ENCODE measurements at places on chromosomes 11 and 22. TPM values are rescaled to one million over a fixed set of nuclear protein-coding genes. Genes with fewer than 3 reads are reported as not detected.

GRCh38 chr11:111307472-111308108, 9.2 kb downstream of the POU2AF3 start:
- DNase-seq = no peak

DNA sequence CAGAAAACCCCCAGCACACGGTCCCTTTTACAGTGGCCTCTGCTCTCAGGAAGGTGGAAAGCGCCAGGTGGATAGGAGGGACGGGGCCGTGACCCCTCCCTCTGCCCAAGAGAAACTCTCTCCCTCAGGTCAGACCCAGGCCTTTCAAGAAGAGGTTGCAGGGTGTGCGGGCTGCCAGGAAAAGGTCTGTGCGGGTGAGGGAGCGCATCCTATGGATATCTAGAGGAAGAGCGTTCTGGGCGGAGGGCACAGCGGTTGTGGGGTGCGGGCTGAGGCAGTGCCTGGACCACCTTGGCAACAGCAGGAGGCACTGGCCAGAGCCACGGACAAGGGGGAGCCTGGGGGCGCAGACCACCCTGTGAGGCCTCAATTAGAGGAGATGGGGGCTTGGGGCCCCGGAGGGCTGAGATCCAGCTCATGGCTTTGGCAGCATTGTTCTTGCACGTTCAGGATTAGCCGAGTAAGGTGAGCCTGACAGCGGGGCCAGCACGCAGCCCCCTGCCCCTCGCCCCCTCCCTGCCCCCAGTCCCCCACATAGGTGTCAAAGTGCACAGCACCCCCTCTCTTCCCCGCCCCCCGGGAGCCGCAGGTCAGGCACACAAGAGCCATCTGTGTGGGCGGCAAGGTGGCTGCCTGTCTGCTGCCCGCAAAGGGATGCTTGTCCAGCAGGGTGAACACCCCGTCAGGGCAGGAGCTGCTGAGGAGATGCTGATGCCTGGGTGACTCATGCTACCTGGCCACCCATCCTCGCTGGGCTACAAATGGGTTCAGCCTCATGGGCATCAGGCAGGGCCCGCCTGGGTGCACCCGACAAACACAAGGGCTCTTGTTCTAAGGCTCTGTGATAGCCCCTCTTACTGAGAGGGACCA, 92.8 kb upstream of the KCNQ1OT1 start:
- no peak for DNase-seq

The MAPK8IP2 gene
- 7.7 TPM for total RNA-seq

DNA sequence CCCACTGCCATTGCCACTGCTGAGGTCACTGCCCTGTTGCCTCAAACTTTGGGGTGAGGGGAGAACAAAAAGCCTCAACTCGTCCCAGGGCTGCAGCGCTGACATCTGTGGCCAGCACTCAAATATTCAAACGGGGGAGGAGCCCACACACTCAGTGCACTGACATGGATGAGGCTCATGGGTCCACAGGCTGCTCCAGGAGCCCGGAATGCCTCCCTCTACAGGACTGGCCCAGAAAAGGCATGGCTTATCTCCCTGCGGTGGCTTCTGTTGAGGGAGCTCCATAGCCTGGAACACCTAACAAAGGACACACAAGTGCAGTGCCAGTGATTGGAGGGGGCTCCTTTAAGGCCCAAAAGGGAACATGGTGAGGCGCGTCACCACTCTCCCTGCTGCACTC, 341.1 kb upstream of the LUZP2 start:
- no peak for DNase-seq

GRCh38 chr22:19422440-19423301, 8.9 kb downstream of the HIRA start:
- DNase-seq = no peak

- DNase-seq = no peak
These were observed 75.2 kb downstream of the MYO7A start for GRCh38 chr11:77202941-77203900.

The CASP12 gene
- total RNA-seq = not detected

The YPEL4 gene
- total RNA-seq = 0.22 TPM

- no peak for DNase-seq
These were observed 102.6 kb downstream of the GALNT18 start for GRCh38 chr11:11519184-11519583.
